Activated CD8-positive, alpha-beta memory T cell treated with anti-CD3 and anti-CD28 coated beads for 48 hours (primary cell): ENCODE measurements at places on chromosomes 12 and 14.

DNA sequence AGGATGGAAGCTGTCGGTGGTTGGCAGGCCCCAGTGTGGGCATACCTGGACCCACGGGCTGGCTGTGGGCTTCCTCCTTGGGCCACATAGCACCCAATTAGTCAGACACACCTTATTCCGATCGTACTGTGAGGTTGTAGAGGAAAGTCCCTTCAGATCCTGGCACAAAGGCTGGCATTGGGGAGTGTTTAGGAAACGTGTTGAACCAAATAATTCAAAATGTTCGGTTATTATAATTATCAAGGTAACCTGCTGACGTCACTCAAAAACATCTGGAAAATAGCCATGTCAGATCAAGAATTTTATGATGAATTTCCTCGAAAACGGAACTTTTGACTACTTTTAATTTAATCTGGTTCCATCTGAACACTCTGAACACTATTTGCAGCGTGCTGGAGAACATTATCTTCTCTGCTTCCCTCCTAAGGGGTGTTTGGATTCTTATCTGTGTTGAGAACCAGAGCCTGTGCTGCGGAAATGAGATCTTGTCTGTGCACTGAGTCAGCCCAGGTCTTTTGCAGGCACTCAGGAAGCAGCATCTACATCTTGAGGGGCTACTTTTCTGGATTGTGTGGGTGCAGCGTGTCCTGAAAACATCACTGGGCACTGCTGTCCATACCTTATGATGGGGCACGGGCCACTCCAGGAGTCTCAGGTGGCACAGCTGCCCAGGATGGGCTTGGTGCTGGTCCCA, 100.3 kb downstream of the SLC25A47 start:
- DNase-seq = no peak

DNA sequence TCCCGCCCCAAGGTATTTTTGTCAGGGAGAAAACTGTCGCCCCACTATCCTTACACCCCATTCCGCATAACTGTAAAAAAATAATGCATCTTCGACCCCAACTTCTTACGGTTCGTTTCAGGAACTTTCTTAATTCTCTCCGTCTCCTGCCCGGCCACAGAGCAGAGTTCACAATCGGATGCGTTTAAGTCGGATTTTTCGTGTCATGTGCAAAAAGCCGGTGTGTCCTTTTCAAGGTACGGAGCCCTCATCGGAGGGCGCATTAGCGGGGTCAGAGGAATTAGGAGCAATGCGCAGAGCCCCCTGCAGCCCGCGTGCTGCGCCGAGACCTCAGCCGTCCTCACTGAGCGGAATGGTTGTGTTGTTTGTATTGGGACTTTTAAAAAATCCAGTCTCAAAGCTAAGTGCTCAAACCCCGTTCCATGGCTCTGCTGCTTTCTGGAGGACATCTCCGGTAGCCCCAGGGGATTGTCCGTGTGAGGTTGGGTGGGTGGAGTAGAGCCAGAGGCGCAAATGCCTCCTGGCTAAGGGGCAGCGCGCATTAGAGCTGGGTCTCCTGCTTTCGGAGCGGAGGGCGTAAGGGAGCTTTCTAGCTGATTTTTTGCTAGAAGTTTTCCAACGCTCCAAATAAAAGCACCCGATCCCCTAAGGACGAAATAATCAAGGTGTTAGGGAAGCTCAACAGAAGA, 3.9 kb upstream of the GSC start:
- DNase-seq = no peak

GRCh38 chr12:14913381-14913781, 25.0 kb downstream of the ERP27 start:
- no peak for DNase-seq

- no peak for DNase-seq
Observed at GRCh38 chr14:30193845-30194501, 266.3 kb upstream of the PRKD1 start.

DNA sequence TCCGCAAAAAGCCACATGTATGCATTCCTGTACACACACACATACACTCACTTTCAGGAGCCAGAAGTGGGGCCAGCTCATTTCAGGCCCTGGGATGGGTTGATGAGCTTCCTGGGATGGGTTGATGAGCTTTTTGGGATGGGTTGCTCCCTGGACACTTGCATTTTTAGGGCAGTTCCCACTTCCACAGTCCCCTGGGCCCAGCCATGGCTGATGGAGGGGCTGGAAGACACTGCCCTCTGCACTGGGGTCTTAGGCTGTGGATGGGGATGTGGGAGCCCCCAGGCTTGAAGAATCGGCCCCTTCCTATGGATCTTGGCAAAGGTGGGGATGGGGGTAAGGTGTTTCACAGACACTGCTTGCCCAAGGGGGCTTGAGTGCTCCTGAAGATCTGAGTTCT, 12.7 kb downstream of the ACVRL1 start:
- no peak for DNase-seq

GRCh38 chr12:46400406-46400805, 27.8 kb upstream of the SLC38A2 start:
- DNase-seq = no peak

DNA sequence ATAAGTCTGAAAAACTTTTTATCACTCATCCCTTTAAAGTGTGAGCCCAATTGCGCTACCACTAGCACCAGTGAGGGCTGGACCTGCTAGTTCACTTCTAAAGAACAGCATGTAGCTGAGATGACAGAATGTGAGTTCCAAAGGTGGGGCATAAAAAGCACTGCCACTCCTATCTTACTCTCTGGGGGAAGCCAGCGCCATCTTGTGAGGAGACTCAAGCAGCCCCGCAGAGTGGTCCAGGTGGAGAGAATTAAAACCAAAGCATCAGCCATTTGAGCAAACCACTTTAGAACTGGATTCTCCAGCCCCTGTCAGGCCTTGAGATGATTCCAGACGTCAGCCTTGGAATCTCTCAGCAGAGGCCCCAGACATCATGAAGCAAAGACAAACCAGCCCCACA, 39.9 kb downstream of the TMEM132D start:
- DNase-seq = no peak

DNA sequence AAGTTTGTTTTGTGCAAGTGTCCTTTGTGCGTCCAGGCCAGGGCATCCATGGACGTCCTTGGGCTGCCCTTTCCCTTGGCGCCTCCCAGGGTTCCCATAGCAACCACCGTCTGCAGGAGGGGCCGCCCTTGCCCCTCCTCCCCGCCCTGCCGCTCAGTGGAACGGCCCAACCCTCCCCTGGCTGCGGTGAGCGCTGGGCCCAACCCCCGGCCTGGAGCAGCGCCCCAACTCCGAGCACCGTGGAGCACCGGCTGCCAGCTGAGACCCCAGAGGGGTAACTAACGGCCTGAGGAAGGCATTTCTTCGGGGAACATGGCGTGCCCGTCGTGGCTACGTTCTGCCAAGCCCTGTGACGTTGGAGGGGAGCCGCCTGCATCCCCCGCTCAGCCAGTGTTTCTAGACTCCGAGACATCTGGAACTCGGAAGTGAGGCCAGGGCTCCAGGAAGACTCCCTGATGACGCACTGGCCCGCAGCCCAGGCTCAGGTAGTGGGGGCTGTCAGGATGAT, 5.3 kb upstream of the ACACB start:
- DNase-seq = no peak

- DNase-seq = no peak
Observed at GRCh38 chr12:104218935-104219334, 3.4 kb downstream of the TXNRD1 start.

- no peak for DNase-seq
Observed at GRCh38 chr14:100865682-100866591, 37.6 kb downstream of the RTL1 start.

DNA sequence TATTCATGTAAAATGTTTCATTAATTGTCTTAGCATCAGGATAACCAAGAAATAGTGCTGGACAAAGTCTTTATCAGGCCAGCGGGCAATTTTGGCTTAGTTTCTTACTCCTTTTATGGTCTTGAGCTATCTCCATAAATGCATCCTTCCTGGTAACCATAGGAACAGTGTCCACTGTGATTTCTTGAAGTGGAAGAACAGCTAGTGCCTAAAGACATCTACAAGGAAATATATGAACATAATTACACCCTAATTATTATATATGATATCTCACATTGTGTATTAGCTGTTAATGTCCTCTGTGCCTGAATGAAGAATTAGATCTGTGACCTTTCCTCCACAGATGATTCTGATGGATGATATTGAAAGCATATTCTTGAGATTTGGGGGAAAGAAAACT, 286.7 kb upstream of the ATXN7L3B start:
- no peak for DNase-seq

DNA sequence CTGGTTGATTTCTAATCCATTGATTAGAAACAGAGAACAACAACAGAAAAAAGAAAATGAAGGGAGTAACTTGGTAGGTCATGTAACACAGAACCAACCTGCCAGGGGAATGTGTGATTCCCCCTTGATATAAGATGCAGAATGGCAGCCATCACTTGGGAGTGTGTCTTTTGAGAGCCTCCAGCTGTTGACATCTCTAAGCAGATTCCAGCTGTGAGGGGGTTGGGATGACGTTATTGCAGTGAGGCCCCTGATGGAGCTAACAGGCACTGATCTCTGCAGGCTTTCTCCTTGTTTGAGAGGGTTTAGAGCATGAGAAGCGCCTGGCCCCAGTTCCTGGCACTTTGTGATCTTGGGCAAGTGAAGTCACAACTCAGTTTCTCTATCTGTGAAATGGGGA, 124.9 kb downstream of the PELI2 start:
- DNase-seq = no peak

- DNase-seq = no peak
Observed at GRCh38 chr12:26317942-26318575, 122.7 kb downstream of the SSPN start.

DNA sequence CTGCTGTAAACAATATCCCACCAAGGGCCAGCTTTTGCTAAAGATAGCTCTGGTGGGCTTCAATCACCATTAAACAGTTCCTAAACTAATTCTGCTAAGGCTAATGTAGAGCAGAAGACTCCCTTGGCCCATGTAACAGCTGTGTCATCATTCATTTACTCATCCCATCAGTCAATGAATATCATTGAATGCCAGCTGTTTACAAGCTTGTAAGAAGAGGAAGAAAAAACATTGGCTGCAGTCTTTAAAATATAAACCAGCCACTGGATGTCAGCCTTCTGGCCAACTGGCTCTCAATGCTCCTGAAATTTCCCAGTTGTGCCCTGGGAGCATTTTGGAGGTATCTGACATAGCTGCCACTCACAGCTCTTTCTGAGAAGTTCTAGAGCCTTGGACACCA, 18.0 kb upstream of the MAP3K9 start:
- DNase-seq = no peak

GRCh38 chr12:77049767-77050353, 15.5 kb downstream of the E2F7 start:
- no peak for DNase-seq

DNA sequence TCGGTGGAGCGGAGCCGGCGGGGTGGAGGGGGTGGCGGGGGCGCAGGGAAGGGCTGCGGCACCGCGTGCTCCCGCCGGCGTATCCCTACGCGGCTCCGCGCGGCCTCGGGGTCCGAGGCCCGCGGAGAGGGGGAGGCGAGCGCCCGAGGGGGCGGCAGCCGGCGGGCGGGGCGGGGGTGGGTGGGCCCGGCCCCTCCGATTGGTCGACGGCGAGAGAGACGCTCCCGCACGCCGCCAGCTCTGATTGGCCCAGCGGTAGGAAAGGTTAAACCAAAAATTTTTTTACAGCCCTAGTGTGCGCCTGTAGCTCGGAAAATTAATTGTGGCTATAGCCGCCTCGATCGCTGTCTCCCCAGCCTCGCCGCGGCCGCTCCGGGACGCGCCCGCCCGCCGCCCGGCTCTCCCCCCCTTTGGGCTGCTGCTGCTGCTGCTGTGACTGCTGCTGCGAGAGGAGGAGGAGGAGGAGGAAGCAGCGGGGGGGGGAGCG, at the start of gene FOXG1:
Gene FOXG1 (plus strand): TSS at position 319 of the 487 bp plus-strand sequence. CDS start 493 bp downstream, outside the sequence.
- DNase-seq = no peak

DNA sequence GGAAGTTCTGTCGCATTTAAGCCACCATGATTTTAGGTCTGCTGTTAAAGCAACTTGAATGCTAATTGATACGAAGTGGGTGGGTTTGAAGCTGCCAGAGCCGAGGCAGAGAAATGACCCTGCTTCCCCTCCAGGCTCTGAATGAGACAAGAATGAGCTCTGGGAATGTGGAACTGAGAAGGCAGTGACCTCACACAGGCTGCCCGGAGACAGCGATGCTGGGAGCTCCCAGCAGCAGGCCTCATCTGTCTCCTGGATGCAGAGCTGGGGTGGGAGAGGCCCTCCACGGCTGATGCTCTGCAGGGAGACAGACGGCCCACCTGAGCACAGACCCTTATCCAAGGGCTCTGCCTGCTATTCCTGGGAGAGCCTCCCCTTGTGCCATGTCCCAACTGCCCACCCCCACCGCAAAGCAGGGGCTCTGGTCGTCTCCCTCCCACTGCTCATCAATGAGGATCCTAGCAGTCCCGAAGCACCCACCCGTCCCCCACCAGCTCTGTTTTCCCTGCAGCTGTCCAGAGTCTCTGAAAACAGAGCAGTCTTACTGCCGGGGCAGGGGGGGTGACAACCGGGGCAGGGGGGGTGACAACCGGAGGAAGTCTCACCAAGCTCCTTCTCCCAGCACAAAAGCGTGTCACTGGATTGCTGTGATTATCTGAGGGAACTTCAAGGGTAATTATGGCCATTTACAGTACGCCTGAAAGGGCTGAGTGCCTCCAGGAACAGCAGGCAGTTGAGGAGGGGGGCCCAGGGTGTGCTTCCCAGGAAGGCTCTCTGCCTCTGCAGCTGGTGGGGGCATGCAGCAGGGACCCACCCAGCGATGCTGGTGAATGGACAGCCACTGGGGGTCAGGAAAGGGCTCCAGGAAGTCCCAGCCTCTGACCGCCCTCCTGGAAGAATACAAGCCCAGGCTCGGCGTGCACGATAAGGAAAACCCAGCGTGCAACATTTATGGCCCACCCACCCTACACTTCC, 67.8 kb downstream of the CHGA start:
- DNase-seq = no peak

DNA sequence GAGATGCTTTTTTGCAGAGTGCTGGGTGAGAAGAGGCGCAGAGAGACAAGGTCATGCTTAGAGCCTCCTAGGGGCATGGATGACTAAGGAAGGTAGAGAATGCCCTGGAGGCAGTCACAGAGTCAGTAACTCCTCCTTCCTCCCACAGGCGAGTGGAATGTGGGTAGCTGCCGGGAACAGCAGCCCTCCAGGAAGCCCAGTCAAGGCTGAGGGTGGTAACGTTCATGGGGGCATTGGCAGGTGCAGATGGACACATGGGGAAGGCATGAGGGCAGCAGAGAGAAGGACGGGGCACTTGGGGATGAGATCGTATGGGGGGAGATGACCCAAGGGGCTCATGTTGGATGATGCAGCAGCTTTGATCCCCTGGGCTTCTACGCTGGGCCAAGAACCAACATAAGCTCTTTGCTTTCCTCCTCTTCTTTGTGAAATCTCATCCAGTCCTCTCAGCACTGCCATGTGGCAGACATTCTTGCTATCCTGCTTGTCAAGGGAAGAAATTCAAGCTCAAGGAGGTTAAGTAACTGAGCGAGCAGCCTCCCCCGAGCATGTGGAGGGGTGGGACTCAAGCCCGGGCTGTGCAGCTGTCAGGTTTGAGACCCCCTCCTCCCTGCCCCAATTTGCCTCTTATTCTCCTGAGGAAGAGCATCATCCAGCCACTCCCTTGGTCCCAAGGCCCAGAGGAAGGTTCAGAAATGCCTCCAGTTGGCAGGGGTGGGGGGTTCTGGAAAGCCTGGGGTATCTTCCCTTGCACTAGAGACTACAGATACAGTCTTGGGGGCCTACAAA, 187.9 kb downstream of the PIWIL1 start:
- DNase-seq = no peak

GRCh38 chr14:59768855-59769375, 101.7 kb downstream of the RTN1 start:
- no peak for DNase-seq

GRCh38 chr12:45284096-45284901, 68.4 kb downstream of the ANO6 start:
- no peak for DNase-seq

- DNase-seq = no peak
Observed at GRCh38 chr12:106780010-106780631, 5.6 kb downstream of the RIC8B start.

GRCh38 chr14:37844614-37845013, 249.2 kb downstream of the TTC6 start:
- DNase-seq = no peak
